ENCODE measurements at places on chromosomes 12 and 14. TPM values are rescaled to one million over a fixed set of nuclear protein-coding genes. Genes with fewer than 3 reads are reported as not detected.

CLEC6A gene
- not detected for total RNA-seq

NKX2-1 gene
- total RNA-seq = not detected

DHRS2 gene
- 19.0 TPM for total RNA-seq

GSG1 gene
- total RNA-seq = not detected

GRCh38 chr12:128652136-128652751 lies 171.5 kb downstream of the SLC15A4 start:
- no peaks in the 10 kb centered on the region for H3K36me3 ChIP-seq
- no peak overlapping the region for H3K27ac ChIP-seq
- H3K4me3 ChIP-seq = no peak overlapping the region
- no peaks in the 10 kb centered on the region for H3K27me3 ChIP-seq
- no peak for DNase-seq
- H3K4me1 ChIP-seq = no peaks in the 10 kb centered on the region

DNA sequence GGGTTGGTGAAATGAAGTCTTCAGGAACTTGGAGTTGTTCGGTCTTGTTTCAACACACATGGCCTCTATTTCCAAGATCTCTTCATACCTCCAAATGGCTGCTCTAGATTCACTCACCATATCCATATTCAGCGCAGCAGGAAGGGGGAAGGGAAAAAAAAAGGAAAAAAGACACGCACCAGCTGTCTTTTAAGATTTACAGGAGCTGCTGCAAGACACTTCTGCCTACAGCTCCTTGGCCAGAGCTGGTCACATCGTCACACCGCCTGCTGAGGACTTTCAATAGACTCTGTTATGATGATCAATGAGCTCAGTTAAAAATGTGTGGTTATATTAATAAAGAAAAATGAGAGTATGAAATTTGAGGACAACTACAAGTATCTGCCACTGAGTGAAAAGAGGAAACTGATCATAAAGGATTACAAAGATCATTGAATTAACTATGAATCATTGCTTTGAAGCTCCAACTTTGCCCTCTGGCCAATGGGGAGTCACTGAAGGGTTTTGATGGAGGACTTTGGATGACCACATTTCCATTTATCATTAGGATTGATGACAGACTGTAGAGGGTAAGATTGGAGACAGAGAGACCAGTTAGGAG lies 182.1 kb upstream of the HMGA2 start:
- no peak overlapping the region for H3K27ac ChIP-seq
- H3K36me3 ChIP-seq = no peaks in the 10 kb centered on the region
- H3K4me1 ChIP-seq = no peaks in the 10 kb centered on the region
- no peak for DNase-seq
- no peaks in the 10 kb centered on the region for H3K27me3 ChIP-seq
- H3K4me3 ChIP-seq = no peak overlapping the region

DNA sequence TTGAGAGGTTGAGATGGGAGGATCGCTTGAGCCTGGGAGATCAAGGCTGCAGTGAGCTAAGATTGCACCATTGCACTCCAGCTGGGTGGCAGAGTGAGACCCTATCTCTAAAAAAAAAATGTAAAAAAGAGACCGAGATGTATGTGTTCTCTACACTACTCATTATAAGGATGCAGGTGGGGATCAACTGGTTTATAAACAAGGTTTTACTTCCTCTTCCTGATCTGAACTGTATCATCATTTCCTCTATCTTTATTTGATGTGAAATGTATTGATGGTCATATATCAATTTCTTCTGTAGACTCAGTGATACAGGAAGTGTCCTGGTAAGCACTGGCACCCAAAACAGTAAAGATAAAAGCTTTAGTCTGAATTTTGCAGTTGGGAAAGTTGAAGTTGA lies 20.1 kb upstream of the USP44 start:
- peaks cover 13% of the 10 kb centered on the region for H3K4me1 ChIP-seq
- DNase-seq = no peak
- H3K27ac ChIP-seq = no peak overlapping the region
- no peaks in the 10 kb centered on the region for H3K36me3 ChIP-seq
- H3K27me3 ChIP-seq = no peaks in the 10 kb centered on the region

DNA sequence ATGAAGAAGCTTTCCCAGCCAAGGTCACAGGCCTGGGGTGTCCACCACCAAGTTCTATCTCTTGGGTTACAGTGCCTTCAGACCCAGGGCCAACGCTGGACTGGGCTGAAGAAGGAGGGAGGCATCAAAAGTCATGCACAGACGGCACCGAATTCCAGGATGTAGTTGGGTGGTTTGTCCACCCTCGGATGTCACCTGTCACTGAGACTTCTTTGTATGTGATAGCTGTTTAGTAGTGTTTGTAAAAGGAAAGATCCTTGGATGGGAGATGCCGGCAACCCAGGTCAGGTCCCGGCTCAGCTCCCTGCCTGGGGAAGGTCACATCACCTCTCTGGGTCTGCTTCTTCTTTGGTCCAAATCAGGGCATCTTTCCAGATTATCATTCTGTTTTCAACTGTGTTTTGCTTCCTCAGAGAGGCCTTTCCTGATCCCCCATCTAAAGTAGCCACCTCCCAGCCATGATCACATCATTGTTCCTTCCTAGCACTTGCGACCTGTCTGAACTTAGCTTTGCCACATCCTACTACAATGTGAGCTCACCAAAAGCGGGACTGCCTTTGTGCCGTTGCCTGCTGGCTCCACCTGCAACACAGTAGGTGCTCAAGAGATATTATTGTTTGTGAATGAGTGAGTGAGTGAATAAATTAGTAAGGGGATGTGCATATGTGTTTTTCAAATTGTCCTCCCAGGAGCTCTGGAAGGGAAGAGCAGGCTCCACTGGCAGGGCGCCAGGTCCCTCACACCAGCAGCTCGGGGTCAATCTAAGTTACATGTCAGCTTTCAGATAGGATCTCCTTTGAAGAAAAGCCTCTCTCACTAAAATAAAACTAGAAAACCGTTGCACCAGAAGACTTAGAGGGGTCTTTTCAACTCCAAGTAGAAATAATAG lies 2.1 kb downstream of the TSPAN11 start:
- no peak overlapping the region for H3K27ac ChIP-seq
- H3K4me3 ChIP-seq = no peak overlapping the region
- DNase-seq = no peak
- H3K27me3 ChIP-seq = no peaks in the 10 kb centered on the region
- no peaks in the 10 kb centered on the region for H3K4me1 ChIP-seq
- no peaks in the 10 kb centered on the region for H3K36me3 ChIP-seq

DNA sequence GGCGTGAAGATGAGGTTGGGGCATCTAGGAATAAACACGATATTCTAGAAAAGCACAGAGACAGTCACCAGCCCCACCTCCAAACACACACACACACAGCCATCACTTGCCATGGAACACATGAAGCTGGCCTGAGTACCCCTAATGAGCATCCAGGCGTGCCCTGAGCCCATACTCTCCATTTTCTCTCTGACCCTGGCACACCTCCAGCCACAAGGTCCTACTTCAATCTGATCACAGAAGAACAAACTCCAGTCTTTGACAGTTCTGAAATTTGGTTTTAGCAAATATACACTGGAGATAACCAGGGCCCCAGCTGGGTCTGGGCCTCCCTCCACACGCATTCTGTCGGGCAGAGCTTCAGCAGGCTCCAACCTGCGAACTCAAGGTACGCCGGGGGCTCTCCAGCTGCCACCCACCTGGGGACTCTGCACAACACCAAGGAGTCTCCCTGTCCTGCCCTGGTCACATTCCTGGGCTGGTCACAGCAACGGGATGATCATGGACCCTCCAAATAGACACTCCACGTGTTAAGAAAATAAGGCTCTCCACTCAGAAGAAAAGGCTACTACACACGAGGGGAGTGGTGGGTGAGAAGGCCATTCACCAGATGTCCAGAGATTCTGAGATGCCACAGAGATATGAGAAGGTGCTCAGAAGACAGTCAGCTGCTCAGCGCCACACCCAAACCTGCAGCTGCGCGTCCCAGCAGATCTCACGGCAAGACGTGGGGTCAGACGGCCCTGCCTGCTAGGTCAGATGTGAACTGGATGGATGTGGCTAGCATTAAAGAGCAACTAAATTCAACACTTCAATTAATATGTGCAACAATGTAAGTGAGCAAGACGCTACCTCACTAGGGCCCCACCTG lies 57.0 kb upstream of the PNMA1 start:
- no peak for DNase-seq
- H3K27ac ChIP-seq = peak overlapping the region; percentile 93
- no peaks in the 10 kb centered on the region for H3K27me3 ChIP-seq
- no peaks in the 10 kb centered on the region for H3K36me3 ChIP-seq
- H3K4me3 ChIP-seq = peak overlapping the region; percentile 52
- H3K4me1 ChIP-seq = peaks cover 95% of the 10 kb centered on the region

DNA sequence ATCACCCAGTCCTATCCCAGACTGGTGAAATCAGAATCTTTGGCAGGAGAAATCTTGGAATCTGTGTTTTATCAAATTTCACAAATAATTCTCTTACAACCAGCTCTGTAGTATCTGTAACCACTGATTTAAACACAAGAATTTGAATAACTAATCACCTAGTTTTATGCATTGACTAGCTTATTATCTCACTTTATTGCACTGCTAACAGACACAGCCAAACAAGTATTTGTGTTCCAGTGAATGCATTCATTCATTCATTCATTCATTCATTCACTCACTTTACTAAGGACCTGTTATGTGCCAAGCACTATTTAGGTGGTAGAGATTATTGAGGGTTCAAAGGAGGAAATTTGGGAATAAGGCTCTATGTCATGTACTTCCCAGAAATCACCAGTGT lies 16.2 kb downstream of the LRRC74A start:
- no peaks in the 10 kb centered on the region for H3K27me3 ChIP-seq
- H3K36me3 ChIP-seq = no peaks in the 10 kb centered on the region
- no peak for DNase-seq
- H3K27ac ChIP-seq = no peak overlapping the region
- no peak overlapping the region for H3K4me3 ChIP-seq

DNA sequence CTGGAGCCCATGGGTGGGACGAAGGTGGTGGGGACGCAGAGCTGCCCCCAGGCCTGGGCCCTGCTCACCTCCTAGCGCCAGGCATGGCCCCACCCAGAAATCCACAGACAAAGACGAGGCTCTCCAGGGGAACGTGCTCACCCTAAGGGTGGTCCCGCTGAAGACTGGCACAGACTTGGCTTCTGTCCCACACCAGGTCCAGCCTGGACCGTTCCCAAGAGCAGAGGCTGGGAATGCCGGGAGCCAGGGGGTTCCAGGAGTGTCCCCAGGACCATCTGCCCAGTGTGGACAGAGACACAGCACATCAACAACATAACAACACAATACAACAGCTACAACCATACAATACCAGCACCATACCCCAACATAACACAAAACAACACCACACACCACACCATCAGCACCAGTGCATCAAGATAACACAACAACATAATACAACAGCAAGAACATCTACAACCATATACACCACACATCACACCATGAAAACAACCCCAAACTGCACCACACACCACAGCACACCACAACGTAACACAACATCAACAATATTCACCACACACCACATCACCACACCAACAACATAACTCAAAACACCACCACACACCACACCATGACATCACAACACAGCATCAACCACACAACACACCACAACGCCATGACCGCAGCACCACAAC lies 329.6 kb downstream of the ADGRD1 start:
- no peaks in the 10 kb centered on the region for H3K27me3 ChIP-seq
- DNase-seq = no peak
- no peak overlapping the region for H3K4me3 ChIP-seq
- no peak overlapping the region for H3K27ac ChIP-seq

GRCh38 chr12:81542065-81543010 lies 216.8 kb downstream of the PPFIA2 start:
- no peaks in the 10 kb centered on the region for H3K27me3 ChIP-seq
- DNase-seq = no peak
- no peaks in the 10 kb centered on the region for H3K36me3 ChIP-seq
- H3K4me1 ChIP-seq = no peaks in the 10 kb centered on the region

GRCh38 chr12:92055877-92056276 lies 89.8 kb downstream of the BTG1 start:
- no peak overlapping the region for H3K27ac ChIP-seq
- H3K36me3 ChIP-seq = no peaks in the 10 kb centered on the region
- peaks cover 3% of the 10 kb centered on the region for H3K4me1 ChIP-seq
- no peaks in the 10 kb centered on the region for H3K27me3 ChIP-seq
- H3K4me3 ChIP-seq = no peak overlapping the region

GRCh38 chr12:89651192-89651591 lies 57.4 kb downstream of the ATP2B1 start:
- H3K4me3 ChIP-seq = no peak overlapping the region
- no peaks in the 10 kb centered on the region for H3K27me3 ChIP-seq
- no peaks in the 10 kb centered on the region for H3K36me3 ChIP-seq
- H3K27ac ChIP-seq = no peak overlapping the region

- no peak overlapping the region for H3K4me3 ChIP-seq
- peaks cover 20% of the 10 kb centered on the region for H3K4me1 ChIP-seq
- H3K27me3 ChIP-seq = no peaks in the 10 kb centered on the region
- H3K36me3 ChIP-seq = peaks cover 24% of the 10 kb centered on the region
These were observed 25.7 kb downstream of the RAB21 start for GRCh38 chr12:71780237-71780822.
